ENCODE measurements at places on chromosomes 16 and 17. TPM values are rescaled to one million over a fixed set of nuclear protein-coding genes. Genes with fewer than 3 reads are reported as not detected.

DNA sequence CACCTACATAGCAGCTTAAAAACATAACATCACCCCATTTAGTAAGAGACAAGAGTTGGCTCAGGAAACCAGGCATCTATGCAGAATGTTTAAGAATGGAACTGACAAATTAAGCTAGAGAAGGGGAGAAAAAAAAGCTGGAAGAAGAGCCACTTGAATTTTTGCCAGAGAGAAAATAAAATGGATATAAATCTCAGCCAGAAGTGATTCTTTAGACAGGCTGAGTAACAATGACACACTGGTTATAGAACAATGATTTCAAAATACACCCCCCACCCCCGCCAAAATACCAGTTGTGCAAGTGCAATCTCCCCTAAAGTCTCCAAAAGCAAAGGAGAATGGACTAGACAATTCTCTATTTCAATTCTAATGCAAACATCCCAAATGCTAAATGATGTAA lies 22.4 kb downstream of the LSM12 start:
- DNase-seq: no peak

GRCh38 chr17:46011711-46012505 lies 12.9 kb downstream of the STH start:
- no peak for DNase-seq

DNA sequence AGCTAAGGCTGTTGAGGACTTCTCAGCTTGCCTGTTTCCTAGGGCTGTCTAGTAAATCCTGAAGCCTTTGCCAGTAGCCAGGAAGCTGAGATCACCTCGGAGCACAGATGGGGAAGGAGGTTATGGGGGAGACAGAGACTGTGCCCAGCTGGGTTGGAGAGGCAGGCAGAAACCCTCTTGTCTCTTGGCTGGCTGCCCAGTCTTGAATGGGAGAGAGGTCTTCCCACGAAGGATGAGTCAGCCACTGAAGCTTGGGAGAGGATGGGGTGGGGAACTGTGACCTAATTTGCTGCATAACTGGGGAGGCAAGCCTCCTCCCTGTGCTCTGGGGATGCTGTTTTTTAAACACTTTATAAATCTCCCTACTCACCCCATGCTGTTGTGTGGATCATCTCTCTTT lies 69.8 kb downstream of the SHISA9 start:
- DNase-seq: no peak

DNA sequence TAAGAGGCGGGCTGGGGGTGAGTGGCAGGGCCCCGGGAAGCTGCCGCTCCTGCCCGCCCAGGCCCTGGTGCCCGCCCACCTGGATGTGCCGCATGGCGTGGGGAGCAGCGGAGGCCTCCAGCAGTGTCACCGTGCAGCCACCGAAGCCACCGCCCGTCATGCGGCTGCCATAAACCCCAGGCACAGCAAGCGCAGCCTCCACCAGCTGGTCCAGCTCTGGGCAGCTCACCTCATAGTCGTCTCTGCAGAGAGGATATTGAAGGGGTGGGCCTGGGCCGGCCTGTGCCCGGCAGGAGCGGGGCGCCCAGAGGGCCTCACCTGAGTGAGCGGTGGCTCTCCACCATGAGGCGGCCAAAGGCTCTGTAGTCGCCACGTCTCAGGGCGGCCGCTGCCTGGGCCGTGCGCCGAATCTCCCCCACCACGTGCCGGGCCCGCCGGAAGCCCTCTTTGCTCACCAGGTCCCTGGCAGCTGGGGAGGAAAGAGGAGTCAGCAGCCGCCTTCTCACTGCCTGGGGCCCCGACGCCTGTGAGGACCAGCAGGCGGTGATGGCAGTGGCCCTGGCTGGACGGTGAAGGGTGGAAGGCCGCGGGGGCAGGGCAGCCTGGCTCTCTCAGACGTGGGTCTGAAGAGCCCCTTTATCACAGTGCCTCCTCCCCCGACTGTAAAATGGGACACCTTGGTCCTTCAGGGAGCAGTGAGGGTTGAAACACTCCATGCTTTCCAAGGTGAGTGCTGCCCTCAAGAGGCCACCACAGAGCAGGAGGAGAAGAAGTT lies 6.7 kb downstream of the GALK1 start:
- DNase-seq: no peak

- DNase-seq: no peak
These were observed 32.7 kb downstream of the DBNDD1 start for GRCh38 chr16:89986600-89986999.

Gene COPZ2
- polyA plus RNA-seq: 39.9 TPM

Measured in muscle of arm (tissue), 14 donors.